ENCODE measurements at places on chromosomes 3 and 15.

- DNase-seq: no peak
Measured at GRCh38 chr3:47070770-47071169, 91.3 kb downstream of the NBEAL2 start.

DNA sequence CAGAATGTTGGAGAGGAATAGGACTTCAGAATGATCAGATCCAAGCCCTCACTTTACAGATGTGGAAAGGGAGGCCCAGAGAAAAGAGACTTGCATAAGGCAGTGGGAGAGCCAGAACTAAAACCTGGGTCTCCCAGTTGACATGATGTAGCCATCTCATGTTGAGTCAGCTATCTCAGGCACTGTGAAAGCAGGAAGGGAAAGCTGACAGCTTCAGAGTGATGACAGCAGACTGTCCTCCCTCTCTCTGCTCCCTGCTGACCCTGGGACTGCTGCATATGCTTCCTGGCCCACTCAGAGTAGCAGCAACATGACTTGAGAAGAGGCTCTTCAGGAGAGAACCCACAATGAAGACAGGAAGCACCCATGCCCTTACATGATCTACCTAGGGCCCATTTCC lies 14.7 kb downstream of the FHIT start:
- peak; percentile 13 for DNase-seq

DNA sequence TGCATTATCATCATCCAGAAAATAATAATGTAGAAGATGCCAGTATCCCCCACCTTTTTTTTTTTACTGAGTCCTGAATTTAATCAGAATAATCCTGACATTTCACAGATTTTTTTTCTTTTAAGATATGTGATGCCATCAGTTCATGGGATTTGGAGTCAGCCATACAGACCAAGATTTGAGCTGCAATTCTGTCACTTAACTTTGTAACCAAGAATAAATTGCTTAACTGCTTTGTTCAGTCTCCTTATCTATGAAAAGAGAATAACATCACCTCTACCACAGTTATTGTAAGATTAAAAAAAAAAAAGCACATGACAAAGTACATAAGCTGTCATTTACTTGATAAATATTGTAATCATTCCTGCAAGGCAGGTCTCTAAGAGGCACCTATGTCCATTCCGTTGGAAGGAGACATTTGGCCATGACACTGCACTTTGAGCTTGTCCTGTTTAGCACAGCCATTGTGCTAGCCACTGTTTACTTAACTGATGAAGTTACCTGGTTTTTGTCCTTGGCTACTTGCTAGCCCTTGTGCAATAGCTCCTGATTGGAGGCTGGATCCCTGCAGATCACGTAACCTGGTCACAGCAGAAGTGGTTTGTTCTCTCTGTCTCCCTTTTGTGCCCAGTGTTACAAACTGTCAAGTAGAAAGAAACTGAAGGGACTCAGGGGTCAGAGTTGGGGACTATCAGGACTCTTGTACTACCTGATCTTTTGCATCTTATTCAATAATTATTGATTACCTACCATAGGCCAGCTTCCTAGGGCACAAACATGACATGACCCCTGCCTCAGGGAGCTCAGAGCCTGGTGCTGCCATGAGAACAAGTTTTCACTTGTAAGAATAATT lies 306.0 kb downstream of the WDR72 start:
- DNase-seq: no peak

- no peak for DNase-seq
Measured at GRCh38 chr3:10090179-10090578, 17.9 kb downstream of the FANCD2OS start.

GRCh38 chr3:107965136-107965655 lies 125.6 kb downstream of the CD47 start:
- DNase-seq: no peak

DNA sequence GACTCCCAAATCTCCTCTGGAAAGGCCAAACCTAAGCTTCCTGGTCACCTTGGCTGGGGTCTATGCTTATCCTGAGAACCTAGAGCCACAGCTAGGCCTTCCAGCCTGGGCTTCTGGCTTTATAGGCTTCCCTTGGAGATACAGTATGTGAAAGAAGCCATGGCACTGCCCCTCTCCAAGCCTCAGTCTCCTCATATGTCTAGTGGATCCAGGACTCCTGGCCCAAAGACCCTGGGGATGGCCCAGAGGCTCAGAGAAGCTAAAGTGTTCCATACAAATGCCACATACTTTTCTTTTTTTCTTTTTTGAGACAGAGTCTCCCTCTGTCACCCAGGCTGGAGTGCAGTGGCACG lies 8.6 kb downstream of the ACAA1 start:
- DNase-seq: no peak

DNA sequence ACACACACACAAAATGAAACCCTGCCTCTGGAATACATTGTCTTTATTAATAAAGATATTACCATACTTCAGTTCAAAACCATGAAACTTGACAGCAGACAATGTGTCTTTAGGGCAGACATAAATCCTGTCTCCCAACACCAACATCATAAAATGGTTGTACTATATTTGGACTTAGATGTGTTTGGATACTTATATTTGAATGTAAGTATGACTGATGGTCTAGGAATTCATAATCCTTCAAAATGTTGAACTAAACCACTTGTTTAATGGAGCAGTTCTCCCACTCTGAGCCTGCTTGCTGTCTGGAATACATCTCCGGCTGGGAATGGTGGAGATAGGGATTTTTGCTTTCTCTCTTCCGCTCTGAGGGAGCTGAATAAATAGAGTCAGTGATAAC lies 10.6 kb downstream of the FBN1 start:
- no peak for DNase-seq

DNA sequence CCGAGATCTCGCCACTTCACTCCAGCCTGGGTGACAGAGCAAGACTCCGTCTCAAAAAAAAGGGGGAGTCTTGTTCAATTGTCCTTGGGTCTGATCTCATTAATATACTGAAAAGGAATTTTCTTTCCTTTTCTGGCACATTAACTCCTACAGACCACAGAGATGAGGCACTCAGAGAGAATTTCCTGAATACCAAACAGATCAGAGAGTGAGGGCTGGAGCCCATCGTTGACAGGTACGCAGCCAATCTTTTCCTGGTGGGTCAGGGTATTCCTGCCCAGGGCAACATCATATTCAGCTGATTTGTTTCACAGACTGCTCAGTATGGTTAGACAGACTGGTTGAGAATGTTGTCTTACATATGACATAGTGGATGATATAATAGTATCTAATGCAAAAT lies 82.8 kb upstream of the TNFSF10 start:
- peak; percentile 49 for DNase-seq
